ENCODE measurements at places on chromosomes 11 and 22. TPM values are rescaled to one million over a fixed set of nuclear protein-coding genes. Genes with fewer than 3 reads are reported as not detected.

The MRGPRG gene
- total RNA-seq, result not detected

The HBG1 gene
- total RNA-seq, result not detected

The SAC3D1 gene
- 6.2 TPM for total RNA-seq

The C22orf31 gene
- total RNA-seq, result not detected

The NLRX1 gene
- 40.4 TPM for total RNA-seq

The C22orf39 gene
- 68.5 TPM for total RNA-seq

The SIK2 gene
- 41.7 TPM for total RNA-seq

The SCGB1D2 gene
- 1.5 TPM for total RNA-seq

The TYR gene
- total RNA-seq, result not detected

The P2RX6 gene
- total RNA-seq, result 3.4 TPM

The PPP6R3 gene
- 81.2 TPM for total RNA-seq

The SMTNL1 gene
- not detected for total RNA-seq

The PISD gene
- 13.4 TPM for total RNA-seq

The ATXN10 gene
- 192 TPM for total RNA-seq

The PATE3 gene
- not detected for total RNA-seq

The TMEM41B gene
- 26.3 TPM for total RNA-seq

The ANKK1 gene
- total RNA-seq, result not detected

The SLC22A6 gene
- not detected for total RNA-seq

The AGBL2 gene
- not detected for total RNA-seq

The B3GAT1 gene
- total RNA-seq, result not detected

The POU2AF3 gene
- total RNA-seq, result 0.87 TPM
